ENCODE measurements at places on chromosomes 5 and 9.

GRCh38 chr9:115799734-115800133, 353.9 kb upstream of the PAPPA start:
- no peak for DNase-seq

DNA sequence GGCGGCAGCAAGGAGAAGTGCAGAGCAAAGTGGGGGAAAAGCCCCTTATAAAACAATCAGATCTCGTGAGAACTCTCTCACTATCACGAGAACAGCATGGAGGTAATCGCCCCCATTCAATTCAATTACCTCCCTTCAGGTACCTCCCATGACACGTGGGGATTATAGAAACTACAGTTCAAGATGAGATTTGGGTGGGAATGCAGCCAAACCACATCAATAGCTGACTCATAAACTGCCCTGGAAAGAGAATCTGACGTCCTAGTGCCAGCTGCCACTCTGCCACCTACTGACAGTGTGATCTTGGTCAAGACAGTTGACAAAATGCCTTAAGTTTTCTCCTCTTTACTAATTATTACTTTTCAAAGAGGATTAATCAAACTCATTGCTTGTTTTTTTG, 128.3 kb downstream of the GPBP1 start:
- DNase-seq = no peak

GRCh38 chr9:136974817-136975535, 2.3 kb upstream of the PTGDS start:
- DNase-seq = no peak

DNA sequence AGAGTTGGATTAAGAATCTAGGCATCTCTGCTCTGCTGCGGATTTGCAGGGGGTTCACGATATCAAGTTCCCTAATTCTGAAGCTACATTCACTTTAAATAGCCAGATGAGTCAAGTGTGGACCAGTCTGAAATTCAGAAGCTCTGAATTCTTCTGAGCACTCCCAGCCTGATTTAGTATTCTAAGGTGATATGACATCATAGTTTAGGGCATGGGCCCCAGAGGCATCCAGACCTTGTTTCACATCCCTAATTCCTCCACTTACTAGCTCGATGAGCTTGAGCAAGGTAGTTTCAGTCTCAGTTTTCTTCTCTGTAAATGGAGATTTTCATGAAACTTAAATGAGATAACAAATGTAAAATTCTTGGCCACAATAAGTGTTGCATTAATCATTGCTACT, 65.2 kb downstream of the TMEM167A start:
- DNase-seq = no peak

DNA sequence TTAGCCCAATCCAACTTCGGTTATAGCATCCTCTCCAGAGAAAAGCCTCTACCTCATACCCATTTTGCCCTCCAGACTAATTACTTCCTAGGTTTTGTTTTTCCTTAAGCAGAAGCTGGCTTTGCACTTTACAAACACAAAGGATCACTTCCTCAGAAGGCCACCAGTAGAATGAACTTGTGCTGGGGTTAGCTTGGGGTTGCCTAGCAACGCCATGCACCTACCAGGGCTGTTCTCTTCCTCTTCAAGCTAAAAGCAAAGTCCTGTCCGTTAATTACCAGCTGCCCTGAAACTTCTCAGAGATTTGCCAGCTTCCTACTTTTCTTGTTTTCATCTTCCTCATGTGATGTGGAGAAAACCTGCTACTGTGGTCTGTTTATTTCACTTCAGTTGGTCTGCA, 132.0 kb upstream of the WWC1 start:
- DNase-seq = no peak

DNA sequence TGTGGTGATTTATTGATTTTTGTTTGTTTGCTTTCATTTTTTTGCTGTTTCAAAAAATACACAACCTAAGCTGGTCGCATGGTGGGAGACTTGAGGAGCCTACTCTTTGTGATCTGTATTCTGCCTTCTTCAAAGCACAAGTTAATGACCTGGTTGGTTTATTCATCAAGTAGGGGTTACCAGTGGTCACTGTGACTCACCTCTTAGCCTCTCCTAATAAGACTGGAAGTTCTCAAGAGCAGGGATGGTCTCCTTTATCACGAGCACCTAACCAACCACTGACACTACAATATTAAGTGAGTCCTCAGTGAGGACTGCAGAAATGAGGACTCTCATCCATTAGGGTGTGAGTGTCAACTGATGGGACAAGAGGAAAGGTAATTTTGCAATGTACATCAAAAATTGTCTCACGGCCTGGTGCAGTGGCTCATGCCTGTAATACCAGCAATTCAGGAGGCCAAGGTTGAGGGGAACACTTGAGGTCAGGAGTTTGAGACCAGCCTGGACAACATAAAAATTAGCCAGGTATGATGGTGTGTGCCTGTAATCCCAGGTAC, 13.6 kb upstream of the MTMR12 start:
- no peak for DNase-seq

DNA sequence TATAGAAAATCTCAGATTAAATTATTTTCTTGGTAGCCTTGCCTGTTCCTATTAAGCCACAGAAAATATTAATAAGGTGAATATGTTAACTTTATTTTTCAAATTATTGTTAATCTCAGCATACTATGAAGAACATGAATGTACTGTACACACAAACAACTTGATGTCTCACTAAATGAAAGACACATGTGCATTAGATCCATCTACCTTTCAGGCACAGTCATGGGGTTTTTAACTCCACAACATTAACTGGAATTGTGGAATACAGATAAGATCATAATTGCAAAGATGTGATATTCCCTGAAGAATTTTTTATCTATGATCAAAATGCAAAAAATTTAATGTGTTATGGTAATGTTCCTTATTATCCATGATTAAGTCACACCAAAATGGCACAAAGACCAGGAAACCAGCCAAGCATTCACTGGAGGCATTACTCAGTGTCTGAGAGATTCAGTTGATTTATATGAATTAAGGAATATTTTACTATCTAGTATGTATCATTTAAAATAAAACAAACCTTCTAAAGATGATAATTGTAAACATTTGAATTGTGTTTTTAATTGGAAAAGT, 150.0 kb upstream of the VCAN start:
- no peak for DNase-seq

GRCh38 chr5:110362261-110362660, 364.2 kb downstream of the TMEM232 start:
- DNase-seq = no peak

DNA sequence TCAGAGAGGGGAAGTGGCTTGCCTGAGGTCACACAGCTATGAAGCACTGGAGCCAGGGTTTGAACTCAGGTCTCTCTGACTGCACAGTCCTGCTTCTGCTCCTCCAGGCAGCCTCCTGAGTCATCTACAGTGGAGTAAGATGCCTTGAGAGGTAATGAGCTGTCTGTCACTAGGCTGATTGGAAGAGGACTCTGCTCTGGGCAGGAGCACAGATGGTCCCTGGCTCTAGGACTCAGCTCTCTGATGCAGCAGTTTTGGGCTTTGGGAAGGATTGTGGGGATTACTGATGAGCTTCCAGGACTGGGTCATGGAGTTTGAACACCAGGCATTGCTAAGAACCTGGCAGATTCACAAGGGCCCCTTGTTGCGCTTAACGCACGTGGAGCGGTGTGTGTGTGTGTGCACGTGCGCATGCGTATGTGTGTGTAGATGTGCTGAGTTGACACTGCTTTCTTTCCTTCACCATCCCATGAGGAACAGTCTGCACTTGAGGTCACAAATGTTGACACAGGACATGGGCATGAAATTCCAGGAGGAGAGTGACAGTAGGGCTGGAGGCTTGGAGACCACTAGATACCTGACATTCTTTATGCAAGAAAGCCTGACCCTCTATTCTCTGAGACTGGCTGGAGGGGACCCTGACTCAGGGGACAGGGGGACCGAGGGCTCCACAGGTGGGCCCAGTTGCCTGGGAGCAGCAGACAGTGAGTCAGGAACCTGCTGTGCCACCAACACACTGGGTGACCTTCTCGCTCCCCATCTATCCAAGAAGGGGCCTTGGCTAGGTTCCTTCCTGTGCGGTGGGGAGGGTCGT, 170.5 kb downstream of the RGS3 start:
- no peak for DNase-seq

DNA sequence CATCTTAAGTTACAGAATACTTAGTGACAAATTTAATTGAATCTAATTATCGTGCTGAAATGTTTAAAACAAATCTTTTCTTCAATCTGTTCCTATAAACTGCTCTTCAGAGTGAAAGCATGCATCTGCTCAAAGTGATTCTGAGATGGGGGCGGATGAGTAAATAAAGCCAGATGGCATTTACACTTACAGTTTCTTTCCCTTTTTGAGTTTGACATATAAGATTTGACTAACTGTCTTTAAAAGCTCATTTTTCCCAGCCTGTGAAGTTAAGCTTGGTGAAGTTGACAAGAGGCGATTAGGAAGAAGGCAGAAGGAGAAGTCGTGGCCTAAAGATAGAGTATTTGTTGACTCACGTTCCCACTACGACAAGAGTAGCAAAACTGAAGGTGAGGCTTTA, 137.4 kb downstream of the LPAR1 start:
- DNase-seq = no peak

GRCh38 chr5:57804505-57804904, 321.9 kb upstream of the ACTBL2 start:
- DNase-seq = no peak

DNA sequence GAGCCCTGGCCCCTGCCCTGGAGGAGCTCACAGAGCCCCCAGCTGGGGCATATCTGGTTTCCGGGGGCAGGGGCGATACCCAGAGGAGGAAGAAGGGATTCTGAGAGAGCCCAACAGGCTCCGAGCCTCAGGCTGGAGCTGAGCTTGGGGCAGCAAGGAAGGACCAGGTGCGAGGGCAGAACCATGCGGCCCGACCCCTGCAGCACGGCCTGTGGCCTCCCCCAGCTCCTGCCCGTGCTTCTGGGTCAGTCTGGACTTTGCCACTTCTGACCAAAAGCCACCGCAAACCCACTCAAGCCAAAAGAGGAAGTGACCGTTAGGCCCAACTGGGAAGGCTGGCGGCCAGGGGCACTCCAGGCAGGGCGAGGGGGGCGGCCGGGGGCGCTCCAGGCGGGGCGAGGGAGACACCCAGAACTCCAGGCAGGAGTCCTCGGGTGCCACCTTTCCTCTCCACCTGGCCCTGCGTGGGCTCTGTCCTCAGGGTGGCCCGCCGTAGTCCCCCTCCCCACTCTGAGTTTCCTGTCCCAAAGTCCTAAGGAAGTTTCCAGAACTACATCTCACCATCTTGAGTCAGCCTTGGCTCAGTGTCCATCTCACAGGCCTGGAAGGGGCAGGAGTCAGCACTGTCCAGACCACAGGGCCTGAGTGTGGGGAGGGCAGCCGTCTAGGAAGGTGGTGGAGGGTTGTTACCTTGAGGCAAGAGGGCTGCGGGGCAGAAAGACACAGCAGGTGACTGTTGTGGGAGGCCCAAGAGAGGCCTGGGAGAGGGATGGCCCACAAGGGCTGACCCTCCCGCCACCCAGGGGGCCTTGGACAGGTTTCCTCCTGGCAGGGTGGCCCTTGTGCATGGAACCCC, 946 bp upstream of the LTC4S start:
- DNase-seq = no peak

- DNase-seq = no peak
These were observed 47.3 kb downstream of the SEC61B start for GRCh38 chr9:99269416-99269815.

- no peak for DNase-seq
These were observed 21.0 kb downstream of the ANKH start for GRCh38 chr5:14850419-14851049.

DNA sequence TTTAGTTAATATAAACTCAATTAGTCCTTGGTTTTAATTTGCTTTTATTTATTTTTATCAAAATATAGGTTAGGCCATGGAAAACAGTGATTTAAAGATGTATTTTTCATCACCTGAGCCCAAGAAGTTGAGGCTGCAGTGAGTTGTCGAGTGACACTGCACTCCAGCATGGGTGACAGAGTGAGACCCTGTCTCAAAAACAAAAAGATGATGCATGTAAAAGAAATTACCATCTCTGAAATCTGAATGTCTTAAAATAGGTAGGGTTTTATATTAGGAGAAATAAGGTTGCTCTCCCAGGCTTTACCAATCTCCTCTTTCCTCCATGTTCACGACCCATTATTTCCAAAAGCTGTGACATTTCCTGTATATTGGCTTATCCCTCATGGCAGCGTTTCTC, 162.3 kb upstream of the DAP start:
- DNase-seq = no peak

- no peak for DNase-seq
These were observed 148.3 kb upstream of the PIK3R1 start for GRCh38 chr5:68067291-68067690.

DNA sequence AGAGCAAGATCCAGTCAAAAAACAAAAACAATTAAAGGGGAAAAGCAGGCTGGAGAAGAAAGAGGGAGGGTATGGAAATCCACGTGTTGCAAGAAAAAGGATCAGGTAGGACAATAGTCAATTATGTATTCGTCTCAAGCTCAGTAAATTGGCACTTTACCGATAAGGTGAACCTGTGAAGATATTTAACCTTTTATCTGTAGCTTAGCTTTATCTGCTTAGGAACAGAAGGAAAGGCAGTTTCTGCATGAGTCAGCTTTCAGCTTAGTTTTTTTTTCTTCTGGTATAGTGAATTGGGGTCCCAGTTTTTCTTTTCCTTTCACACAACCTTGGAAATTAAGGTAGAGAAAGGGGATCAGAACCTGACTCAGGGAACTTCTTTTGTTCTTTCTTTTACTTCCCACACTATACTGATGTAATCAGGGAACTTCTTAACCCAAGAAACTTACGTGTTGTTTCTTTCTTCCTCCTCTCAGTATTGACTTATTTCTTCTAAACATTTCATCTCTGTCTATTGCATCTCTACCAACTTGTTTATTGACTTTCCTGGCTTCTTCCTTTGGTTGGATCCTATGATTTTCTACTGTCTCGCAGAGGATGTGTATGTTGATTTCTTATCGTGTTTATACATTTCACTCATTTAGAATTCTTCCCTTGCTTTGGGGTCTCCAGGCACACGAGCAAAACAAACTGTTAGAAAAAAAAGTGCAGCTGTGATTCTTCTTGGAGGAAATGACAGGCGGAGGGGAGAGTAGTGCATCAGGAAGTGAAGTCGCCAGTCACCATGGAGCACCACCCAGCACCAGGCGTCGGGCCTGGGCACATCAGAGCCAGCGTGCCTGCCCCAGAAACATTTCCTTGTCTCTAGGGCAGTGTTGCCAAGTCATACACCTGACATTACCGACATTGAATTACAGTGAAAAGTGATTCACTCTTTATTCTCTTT, 123.0 kb upstream of the LHFPL2 start:
- DNase-seq = no peak

GRCh38 chr5:92567831-92568450, 1013.1 kb downstream of the NR2F1-AS1 start:
- DNase-seq = no peak

GRCh38 chr9:126723807-126724172, 81.0 kb upstream of the ZBTB43 start:
- peak; percentile 45 for DNase-seq

GRCh38 chr5:76766746-76767145, 50.8 kb downstream of the F2R start:
- no peak for DNase-seq

- DNase-seq = no peak
These were observed 53.1 kb upstream of the EDIL3 start for GRCh38 chr5:84437673-84438315.

- DNase-seq = peak; percentile 77
These were observed 326.5 kb downstream of the ZSWIM6 start for GRCh38 chr5:61658592-61659008.

GRCh38 chr5:54719384-54720283, 202.1 kb downstream of the SNX18 start:
- peak; percentile 82 for DNase-seq

- no peak for DNase-seq
These were observed 220.6 kb downstream of the MELK start for GRCh38 chr9:36793277-36793676.

GRCh38 chr5:105218018-105218417, 1655.4 kb upstream of the NUDT12 start:
- no peak for DNase-seq
